Effector memory CD4-positive, alpha-beta T cell (primary cell): ENCODE measurements at places on chromosomes 3 and 15.

GRCh38 chr3:55164876-55165275 lies 237.0 kb upstream of the LRTM1 start:
- DNase-seq = no peak

DNA sequence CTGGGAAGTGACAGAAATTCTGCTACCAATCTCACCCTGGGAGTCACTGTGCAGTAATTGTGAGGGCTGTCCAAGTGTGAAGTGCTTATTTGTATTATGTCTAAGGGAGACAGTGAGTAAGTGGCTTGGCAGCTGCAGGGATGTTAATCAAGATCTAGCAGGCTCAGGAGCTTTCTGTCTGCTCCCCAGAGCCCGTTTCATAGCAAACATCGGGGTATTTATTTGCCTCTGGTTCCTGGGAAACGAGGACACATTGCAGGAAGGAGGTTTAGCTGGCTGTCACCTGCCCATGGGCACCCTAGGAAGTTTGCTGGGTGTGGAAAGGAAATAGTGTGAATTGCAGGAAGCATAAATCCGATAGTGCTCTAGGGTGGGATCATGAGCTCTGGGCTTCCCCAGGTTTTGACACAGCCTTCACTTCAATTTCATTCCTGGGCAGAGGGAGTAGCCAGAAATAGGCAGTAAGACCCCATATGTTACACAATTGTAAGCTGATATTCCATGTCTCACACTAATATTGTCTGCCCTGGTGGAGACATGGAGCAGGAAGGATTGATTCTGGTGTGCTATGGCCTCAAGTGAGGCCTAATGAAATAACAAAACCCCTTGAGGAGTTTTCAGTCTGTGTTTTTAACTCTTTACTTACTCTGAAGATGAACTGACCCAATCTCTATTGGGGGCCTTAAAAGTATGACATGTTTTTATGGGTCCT lies 74.1 kb upstream of the MITF start:
- DNase-seq = no peak

- DNase-seq = peak; percentile 11
Observed at GRCh38 chr3:141266797-141267555, 35.4 kb downstream of the PXYLP1 start.

DNA sequence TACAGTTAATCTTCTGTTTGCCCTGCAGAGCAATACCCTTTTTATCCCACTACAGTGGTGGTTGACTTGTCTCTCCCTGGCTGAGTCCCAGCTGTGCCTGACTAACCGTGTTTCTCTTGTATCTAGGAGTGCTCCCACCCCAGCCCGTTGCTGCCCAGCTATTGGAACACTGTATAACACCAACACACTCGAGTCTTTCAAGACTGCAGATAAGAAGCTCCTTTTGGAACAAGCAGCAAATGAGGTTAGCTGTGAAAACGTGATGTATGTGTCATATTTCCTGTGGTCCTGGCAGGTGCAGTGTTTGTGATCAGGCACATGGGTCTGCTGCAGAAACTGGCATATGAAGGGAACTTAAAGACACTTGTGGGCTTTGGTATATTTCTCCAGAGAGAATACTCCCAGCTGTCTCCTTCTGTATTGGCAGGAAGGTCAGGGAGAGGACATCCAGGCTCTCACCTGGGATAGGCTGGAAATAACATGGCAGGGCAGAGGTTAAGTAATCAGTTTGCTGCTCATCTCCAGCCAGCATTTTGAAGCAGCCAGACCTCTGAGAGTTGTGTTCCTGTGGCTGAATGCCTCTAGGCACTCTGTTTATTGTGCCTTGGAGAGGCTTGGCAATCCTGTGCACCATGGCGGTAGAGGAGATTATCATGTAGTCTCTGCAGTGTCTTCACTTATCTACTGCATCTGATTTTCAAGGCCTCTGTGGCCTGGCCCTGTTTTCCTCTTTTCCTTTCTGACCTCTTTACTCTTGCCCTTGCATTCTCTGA lies 34.8 kb downstream of the ATG7 start:
- no peak for DNase-seq

GRCh38 chr3:98972155-98972554 lies 70.7 kb upstream of the DCBLD2 start:
- no peak for DNase-seq

DNA sequence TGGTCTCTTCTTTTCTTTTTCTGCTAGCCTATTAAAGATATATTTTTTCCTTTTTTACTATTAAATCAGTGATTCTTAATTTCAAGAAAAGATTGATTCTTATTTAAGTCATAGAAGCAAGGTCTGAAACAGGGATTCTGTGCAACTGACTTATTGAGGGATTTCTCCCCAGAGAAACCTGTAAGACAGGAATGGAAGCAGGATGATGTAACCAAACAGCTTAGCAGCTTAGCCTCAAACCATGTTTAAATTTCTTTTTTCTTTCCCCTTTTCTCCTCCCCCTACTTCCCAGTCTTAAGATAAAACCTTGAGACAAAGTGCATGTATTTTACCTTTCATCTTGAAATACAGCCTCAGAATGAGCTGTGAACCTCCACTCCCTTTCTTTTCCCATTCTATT lies 322.8 kb downstream of the NEK10 start:
- DNase-seq = no peak

GRCh38 chr3:36362973-36363372 lies 17.3 kb upstream of the STAC start:
- no peak for DNase-seq

- DNase-seq = no peak
Observed at GRCh38 chr3:112127522-112128494, 5.2 kb downstream of the GCSAM start.

- DNase-seq = no peak
Observed at GRCh38 chr3:132399054-132399929, 18.0 kb upstream of the DNAJC13 start.

DNA sequence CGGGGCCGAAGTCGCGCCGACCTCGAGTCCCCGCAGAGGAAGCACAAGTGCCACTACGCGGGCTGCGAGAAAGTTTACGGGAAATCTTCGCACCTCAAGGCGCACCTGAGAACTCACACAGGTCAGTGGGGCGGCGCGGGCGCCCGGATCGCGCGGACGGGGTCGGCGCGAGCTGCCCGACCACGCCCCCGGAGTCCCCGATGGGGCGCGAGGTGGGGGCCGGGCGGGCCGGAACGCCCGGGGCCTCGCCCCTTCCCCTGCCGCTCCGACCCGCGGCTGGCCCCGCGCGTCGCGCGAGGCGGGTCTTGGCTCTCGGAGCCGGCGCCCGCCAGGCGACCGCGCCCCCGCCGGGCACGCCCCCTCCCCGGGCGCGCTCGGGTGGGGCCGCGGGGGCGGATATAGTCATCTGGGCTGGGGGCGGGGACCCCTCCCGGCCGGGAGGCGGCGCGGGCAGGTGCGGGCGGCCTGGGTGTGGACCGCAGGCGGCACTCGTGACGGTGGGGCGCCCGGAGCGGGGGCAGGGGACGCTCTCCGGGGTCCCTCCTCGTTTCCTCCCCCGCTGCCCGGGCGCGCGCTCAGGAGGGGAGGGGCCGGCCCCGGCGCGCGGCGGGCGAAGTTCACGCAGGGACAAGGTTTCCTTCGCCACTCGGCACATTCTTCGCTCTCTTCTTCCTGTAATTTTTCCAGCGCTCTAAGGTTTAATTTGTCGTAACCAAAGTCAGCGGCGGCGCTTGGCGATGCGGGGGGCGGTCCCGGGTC lies 1.2 kb downstream of the KLF13 start:
- DNase-seq = peak; percentile 77

DNA sequence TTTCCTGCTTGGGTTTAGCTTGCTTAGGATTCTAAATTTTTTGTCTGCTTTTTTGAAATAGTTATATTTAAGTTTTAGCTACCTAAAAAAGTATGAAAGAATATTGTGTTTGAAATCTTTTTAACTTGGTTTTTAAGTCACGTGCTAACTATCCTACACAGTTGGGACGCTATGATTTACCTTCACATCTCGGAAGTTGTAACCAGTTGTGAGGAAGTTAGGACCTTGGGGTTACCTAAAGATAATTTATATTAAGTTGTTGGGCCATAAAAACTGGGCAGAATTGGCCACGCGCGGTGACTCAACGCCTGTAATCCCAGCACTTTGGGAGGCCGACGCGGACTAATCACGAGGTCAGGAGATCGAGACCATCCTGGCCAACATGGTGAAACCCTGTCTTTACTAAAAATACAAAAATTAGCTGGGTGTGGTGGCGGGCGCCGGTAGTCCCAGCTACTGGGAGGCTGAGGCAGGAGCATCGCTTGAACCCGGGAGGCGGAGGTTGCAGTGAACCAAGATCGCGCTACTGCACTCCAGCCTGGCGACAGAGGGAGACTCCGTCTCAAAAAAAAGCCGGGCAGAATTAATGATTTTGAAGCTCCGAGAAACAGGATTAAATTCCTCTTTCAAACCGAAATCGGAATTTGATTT lies 1.0 kb downstream of the ZFAND6 start:
- no peak for DNase-seq

DNA sequence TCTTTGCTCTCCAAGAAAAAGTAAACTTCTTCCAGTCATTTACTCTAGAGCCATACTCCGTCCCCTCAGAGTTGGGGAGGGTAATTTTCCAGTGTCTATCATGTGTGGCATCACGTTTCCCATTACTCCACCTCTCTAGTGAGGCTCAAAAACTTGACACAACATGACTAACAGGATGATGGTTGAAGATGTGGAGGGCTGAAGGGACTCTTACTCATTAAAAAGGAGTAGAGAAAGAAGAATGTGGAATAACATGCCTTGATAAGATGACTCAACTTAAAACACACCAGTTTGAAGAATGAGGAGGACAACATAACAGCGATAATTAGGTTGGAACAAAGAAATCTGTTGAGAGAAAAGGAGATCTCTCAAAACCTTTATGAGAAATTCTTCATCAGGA lies 894.3 kb downstream of the OTOL1 start:
- DNase-seq = no peak

- DNase-seq = no peak
Observed at GRCh38 chr3:56896357-56896756, 94.6 kb upstream of the ARHGEF3 start.

GRCh38 chr3:173553635-173554280 lies 156.2 kb downstream of the NLGN1 start:
- no peak for DNase-seq

GRCh38 chr3:125375950-125376679 lies 990 bp upstream of the ZNF148 start:
- no peak for DNase-seq

GRCh38 chr3:149706905-149707304 lies 45.4 kb downstream of the COMMD2 start:
- DNase-seq = no peak

- no peak for DNase-seq
Observed at GRCh38 chr3:17985658-17986347, 243.4 kb upstream of the TBC1D5 start.

DNA sequence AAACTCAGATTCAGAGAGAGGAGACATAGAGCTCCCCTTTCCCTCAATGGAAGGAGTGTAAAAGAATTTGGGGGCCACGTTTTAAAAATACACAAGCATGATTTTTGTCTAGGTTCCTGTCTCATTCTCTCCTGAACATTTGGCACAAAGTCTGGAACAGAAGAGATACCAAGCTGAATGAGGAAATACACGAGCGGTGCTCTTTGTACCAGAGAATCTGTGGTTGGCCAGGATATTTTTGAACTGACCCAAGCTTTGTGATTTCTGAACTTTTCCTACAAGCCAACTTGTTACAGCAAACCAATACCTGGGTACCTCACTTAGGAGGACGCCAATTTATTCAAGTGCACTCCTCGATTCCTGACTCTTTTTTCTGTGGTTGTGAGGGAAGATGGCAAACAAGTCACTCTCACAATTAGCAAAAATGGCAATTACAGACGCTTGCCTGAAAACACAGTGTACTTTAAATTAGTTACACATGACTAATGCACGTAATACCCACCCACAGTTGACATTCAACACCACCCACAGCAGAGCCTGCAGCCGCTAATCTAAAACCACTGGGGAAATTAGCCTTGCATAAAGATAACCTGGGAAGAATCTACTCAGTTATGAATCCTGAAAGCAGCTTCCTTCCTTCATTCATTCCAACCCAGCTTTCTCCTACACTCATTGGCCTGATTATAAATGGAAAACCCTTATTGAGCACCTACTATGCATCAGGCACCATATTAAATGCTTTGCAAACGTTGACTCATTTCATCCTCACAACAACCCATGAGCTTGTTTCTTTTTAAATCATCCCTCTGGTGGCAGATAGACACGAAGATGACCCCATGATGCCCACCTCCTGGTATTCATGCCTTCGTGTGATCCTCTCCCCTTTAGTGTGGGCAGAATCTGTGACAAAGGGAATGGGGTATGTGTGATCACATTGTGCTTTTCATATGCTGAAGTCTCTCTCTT lies 293.5 kb downstream of the KBTBD8 start:
- no peak for DNase-seq

DNA sequence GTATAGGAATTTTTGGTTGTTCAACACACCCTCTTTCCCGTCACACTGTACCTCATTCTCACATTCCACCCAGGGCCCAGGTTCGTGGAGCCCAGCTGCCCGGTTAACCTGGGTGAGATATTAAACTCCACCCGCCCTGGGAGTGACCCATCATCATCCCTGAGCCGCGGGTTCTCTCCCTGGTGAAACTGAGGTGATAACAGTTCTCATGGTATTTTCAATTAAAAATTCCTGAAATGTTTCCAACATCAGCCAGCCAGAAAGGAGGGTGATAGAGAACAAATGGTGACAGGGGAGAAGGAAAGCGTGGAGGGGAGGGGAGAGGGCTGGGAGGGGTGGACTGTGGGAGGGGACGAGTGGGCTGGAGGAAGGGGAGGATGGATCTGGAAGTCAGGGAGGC lies 148.8 kb downstream of the ALDH1A2 start:
- no peak for DNase-seq

GRCh38 chr3:50263478-50264382 lies 5.2 kb upstream of the SEMA3B start:
- no peak for DNase-seq

- DNase-seq = no peak
Observed at GRCh38 chr15:69390575-69390974, 23.6 kb upstream of the KIF23 start.

DNA sequence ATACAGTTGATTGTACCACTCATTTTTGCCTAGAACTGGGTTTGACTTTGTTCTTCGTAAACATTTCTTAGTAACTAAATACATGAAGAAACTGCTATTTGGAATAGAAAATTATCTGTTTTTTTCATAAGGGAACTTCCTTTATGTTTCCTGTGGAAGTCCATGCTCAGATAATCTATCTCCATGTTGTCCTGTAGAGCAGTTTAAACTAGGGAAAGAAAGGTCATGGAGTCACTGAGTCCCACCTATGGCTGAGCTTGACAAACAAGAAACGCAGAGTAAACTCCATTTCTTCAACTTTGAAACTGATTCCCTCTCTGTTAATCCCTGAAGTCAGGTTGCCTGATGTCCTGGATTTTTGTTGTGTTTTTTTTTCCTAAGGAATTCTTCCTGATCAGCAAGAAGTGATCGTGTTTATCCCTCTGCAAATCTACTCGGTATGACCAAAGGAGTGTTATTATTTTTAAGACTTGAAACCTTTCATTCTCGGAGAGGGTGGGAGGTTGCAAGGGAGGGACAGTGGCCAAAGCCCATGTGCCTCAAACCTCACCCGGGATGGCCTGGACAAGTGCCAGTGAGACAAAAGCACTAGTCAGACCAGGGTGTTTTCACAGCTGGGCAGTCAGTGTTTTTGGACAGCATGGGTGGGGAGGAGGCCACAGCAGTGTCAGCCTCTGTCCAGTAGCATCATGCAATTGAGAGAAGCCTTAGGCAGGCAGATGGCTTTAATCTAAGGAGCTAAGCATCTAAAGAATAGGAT lies 129.8 kb upstream of the PHLDB2 start:
- no peak for DNase-seq

GRCh38 chr15:75508840-75509532 lies 57.5 kb upstream of the SIN3A start:
- no peak for DNase-seq

GRCh38 chr3:16448639-16449070 lies 64.8 kb downstream of the RFTN1 start:
- no peak for DNase-seq

GRCh38 chr15:56524915-56525314 lies 60.0 kb upstream of the MNS1 start:
- DNase-seq = no peak
